ENCODE measurements at places on chromosomes 4 and X.

DNA sequence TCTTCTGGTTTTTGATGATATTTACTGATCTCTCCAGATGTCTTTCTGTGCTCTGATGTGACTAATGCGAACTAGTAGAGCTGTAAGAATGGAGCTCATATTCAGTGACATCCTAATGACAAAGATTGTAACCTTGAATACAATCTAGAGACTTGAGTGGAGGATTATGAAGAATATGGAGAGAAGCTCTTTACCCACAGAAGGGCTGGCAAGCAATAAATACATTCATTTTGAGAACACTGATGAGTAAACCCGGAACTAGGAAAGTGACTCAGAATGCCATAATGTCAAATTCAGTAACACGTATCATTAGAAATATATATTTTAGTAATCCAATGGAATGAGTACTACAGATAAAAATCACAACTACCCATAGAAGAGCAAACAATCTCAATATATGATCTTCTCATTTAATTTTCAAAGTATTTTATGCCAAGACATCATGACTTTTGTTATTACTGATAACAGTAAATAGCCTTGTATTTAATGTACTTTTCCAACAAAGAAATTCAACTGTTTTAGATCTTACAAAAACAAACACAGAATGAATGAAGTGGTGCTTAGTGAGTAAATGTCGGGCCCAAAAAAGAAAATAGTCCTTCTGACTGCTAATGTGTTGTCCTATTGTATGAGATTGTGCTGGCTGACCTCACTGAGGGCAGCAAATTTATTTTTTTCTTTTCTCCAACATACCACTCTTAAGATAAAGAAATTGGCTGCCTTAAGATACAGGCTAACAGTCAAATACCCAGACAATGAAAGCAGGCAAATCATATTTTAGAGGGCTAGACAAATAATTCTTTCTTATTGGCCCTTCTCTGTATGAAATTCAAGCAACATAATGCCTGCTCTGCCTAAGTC lies 49.2 kb upstream of the HDAC8 start:
- DNase-seq, result no peak

- peak; percentile 39 for DNase-seq
Observed at GRCh38 chrX:153460826-153461225, 9.6 kb downstream of the HAUS7 start.

GRCh38 chr4:104294811-104295210 lies 199.9 kb downstream of the CXXC4 start:
- no peak for DNase-seq

DNA sequence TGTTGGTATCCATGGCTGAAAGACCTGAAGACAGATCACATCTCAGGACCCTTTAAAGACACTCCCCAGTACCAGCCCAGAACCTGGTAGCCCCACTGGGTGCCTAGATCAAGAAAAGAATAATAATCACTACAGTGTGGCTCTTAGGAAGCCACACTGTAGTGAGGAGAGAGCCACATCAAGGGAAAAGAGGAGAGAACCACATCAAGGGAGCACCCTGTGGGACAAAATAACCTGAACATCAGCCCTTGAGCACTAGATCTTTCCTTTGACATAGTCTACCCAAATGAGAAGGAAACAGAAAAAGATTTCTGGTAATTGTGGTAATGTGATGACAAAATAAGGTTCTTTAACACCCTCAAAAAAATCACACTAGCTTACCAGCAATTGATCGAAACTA lies 15.3 kb downstream of the RTL3 start:
- DNase-seq, result no peak

DNA sequence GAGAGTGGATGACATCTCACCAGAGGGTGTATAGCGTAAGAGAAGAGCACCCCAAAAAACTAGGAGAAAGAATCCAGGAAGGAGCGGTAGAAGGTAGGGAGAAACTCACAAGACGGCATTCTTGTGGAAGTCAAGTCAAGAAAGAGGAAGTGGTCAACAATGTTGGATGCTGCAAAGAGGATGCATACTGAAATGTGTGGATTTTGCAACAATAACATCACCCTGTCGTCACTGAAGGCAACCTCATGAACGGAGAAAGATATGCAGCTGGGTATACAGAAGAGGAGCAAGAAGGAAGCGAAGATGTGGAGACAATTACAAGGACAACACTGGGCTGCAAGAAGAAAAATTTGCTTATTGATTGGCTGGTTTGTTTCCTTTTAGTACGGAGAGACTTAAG lies 11.4 kb upstream of the TAPT1 start:
- no peak for DNase-seq

GRCh38 chr4:131584587-131584986 lies 1564.5 kb upstream of the PCDH10 start:
- DNase-seq, result no peak

DNA sequence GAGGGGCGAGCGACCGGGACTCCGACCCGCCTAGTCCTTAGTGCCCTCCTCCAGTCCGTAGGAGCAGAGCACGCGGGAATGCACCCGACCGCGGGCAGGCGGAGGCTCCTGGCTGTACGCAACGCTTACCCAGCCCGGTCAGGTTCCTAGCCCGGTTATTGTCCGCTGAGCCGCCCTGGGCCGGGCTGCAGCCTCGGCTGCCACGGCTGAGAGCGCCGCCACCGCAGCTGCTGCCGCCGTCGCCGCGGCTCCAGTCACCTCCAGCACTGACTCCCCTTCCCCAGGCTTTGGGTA lies at the start of gene AMER1:
Gene AMER1 (minus strand): TSS at position 268 of the 294 bp plus-strand sequence. CDS start 12,422 bp downstream, outside the sequence.
- DNase-seq, result no peak

DNA sequence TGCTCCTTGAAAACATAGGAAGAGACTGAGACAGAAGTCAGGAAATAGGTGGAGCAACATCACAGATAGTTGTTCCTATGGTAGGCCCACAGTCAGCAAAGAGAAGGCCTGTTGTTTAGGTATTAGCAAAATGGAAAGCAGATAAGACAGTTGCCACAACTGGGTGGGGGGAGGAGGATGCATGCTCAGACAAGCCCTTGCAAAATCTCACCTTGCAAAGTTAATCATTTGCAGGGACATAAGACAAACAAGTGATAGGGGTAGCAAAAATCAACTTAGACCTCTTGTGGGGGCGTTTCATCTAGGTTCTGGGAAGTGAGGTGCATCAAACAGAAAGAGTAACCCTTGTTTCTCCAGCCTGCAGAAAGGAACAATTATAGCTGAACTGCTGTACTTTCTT lies 30.7 kb downstream of the SERPINA7 start:
- DNase-seq, result no peak

GRCh38 chr4:52641854-52642563 lies 17.1 kb downstream of the USP46 start:
- DNase-seq, result no peak

DNA sequence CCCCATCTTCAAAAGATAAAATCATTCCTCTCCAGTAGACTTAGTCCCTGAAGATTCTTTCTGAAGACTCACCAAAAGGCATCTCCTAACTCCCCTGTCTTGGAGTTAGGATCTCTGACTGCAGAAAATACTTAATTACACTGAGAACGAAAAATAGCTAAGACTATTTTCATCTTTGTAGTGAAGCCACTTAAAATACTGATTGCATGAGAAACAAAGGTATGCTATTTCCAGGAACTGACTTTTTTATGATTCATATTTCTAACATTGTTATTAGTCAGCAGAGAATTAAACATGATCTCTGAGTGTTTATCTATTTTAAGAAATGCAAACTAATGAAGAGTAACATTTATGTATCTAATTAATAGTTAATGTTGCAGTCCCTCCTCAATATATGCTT lies 71.8 kb upstream of the NR3C2 start:
- no peak for DNase-seq

- no peak for DNase-seq
Observed at GRCh38 chr4:107034091-107034995, 1.8 kb downstream of the DKK2 start.

- no peak for DNase-seq
Observed at GRCh38 chr4:77652237-77652897, 46.7 kb downstream of the CXCL13 start.

- no peak for DNase-seq
Observed at GRCh38 chrX:20500171-20500865, 233.6 kb upstream of the RPS6KA3 start.

DNA sequence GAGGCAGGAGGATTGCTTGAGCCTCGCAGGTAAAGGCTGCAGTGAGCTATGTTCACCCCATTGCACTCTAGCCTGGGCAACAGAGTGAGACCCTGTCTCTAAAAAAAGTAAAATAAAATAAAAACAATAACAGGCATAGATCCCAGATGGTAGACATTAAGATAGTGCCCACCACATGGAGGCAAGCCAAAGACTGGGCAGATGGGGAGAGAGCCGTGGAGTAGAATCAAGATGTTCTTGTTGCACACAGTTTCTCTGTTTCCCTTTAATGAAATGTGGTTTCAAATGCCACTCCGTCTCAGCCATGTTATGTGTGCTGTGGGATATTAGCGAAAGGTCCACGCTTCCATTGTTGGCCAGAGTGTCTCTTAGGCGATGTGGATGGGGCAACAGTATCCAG lies 63.8 kb upstream of the TBL1X start:
- no peak for DNase-seq

- DNase-seq, result no peak
Observed at GRCh38 chr4:184750926-184751584, 17.2 kb upstream of the CENPU start.

DNA sequence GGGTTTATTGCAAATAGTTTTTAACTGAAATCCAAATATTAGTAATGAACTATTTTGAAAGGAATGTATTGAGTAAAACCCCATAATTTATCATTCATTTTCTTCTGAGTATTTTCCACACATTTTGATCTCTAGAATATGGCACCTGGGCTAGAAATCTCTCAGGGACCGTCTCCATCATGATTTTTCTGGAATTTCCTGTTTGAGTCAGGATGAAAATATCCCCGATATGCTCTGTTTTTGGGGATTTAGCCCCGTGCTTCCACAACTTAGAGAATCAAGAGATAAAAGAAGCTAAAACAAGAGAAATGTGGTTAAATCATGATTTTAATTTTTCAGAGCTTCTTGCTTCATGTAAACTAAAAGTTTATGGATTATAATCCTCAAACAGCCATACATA lies 114.2 kb downstream of the SPCS3 start:
- DNase-seq, result no peak

- DNase-seq, result no peak
Observed at GRCh38 chrX:21305799-21306336, 68.3 kb upstream of the CNKSR2 start.

DNA sequence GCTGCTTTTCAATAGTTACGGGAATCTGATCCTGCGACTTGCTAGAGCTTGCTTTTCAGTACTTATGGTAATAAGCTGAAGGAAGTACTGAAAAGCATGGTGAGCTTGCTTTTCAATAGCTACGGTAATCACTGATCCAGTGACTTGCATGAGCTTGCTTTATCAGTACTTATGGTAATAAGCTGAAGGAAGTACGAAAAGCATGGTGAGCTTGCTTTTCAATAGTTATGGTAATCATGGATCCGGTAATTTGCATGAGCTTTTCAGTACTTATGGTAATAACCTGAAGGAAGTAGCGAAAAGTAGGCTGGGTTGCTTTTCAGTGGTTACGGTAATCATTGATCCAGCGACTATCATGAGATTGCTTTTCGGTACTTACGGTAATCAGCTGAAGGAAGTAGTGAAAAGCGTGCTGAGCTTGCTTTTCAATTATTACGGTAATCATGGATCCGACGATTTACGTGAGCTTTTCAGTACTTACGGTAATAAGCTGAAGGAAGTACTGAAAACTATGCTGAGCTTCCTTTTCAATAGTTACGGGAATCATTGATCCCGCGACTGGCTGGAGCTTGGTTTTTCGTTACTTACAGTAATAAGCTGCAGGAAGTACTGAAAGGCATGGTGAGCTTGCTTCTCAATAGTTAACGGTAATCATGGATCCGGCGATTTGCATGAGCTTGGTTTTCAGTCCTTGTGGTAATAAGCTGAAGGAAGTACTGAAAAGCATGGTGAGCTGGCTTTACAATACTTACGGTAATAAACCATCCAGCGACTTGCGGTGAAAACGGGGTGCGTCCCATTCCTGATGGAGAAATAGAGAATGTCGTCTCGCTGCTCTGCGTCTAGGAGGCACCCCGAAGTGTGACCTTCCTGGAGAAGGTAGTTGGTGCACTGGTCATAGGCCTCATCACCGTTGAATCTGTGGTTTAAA lies 6.5 kb downstream of the CRLF2 start:
- DNase-seq, result no peak

- DNase-seq, result no peak
Observed at GRCh38 chrX:38233891-38234667, 13.4 kb upstream of the SRPX start.

DNA sequence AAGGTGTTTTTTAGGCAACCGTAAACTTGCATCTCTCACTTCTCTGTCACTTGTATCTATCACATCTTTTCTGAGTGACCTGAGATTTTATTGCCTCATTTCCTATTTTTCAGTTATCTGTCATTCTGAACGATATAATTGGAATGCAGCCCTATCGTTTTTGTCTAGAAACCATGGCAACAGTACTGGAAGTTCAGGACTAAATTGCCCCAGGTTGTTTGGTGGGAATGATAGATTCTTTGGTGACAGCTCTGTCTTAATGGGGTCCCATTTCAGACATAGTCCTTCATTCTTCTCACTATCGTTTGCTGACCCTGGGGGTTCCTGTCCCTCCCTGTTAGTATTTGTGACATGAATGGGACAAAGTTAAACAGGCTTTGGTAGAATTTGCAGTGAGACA lies 267.7 kb upstream of the GALNT7 start:
- DNase-seq, result no peak

DNA sequence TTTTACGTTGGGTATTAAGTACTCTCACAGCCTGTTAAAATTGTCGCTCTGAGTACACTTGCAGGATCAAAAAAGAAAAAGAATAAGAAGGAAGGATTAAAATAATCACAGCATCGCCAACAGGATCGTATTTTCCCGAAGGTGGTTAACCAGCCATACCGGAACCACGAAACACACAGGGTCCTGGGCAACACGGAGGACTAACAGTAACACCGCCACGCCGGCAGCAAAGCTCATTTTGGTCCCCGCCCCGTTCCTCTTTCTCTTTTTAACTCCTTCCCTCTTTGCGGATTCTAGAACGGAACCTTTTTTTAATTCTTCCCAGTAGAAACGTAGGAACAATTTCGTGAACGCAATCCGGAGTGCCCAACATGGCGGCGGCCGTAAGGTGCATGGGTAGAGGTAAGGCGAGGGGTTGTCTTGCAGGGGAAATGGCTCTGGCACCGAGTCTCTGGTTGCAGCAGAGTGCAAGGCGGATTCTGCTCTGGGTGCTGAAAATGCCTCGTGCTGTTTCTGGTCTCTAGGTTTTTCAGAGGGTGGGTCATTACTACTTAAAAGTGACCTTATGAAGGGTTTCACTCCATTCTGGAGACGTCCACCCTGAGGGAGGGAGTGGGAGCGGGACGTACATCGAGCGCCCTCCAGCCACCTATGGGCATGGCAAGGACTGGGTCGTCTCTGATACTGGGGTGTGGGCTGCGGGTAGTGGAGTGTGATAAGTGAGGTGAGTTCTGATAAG lies at the start of gene MRPL1:
Gene MRPL1 (plus strand): TSS at position 353 of the 739 bp plus-strand sequence. CDS start 19 bp downstream, at position 372.
- DNase-seq, result peak; percentile 86

GRCh38 chrX:110698696-110699095 lies 96.9 kb downstream of the CHRDL1 start:
- DNase-seq, result no peak

- no peak for DNase-seq
Observed at GRCh38 chr4:151606061-151606460, 154.7 kb downstream of the GATB start.

- DNase-seq, result no peak
Observed at GRCh38 chrX:15217161-15217560, 52.7 kb downstream of the ASB9 start.
